ENCODE measurements at places on chromosomes 4 and X.

DNA sequence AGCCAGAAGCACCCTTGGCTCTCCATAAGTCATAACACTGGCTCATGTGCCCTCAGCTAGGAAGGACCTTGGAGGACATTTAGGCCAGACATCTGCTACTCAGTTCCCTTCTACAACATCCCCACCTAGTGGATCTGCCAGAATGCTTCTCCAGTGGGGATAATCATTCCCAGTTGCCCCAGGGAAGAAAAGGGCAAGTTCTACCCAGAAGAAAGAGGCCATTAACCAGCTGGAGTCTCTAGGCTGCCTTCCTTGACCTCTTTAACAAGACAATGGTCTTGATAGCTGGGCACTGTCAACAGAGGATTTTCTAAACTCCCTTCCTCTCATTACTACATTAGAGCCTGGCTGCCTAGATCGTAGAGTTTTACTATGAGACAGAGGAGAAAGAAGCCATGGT lies 42.0 kb downstream of the LGI2 start:
- DNase-seq, result peak; percentile 42

GRCh38 chrX:30504309-30504708 lies 73.3 kb downstream of the TASL start:
- peak; percentile 11 for DNase-seq

DNA sequence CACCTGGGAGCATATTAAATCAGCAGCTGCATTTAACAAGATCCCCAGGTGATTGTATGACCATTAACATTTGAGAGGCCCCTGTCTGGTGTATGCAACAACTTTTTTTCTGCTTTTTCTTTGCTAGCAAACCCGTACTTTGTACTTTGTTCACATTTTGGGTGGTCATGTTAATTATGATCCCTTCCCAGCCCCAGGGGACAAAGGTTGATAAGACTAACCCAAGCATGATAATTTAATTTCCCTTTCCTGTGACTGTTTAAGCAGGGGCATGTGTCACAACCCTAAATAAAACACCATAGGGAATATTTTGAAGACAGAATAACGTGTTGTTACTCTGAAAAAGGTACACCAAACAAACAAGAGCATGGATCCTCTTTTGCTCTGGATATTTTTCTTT lies 332.0 kb downstream of the PCDH18 start:
- no peak for DNase-seq

GRCh38 chrX:138866643-138867042 lies 155.1 kb upstream of the FGF13 start:
- DNase-seq, result no peak

Data from foreskin keratinocyte (primary cell).